ENCODE measurements at places on chromosomes 3 and 15.
A peak's percentile ranks its signal among the peaks of the same experiment; 100 is the strongest.

DNA sequence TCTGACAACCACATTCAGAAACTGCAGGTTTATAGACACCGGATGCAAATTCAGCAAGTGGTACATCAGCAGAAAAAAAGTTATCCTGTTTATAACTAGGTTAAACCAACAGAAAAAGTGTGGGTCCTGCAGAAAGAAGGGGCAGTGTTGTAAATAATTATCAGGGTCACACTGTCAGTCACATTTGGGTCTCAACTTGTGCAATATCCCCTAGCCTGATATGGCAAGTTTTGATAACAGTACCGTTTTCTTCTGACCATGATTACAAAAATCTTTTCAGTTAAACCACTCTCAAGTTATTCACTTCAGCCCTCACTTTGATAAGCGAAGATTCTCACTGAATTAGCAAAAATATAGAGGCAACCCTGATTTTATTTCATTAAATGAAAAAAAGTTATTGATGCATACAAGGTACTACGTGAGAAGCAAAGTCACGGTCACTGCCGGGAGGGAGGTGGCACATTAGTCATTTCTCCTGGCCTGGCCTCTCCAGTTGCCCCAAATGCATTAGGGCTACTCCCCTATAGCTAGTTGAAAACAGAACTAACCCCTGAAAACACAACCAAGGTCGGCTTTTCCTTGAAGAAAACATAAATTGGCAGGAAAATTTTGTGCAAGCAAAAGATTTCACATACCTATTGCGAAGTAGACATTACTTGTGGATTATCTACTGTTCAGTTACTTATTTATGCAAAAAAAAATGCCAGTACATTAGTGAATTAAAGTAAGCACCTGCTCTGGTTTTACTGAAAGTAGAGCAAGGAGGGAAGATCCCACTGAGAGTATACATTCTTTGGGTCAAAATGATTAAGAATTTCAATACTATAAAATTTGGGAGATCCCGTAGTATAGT lies 28.6 kb downstream of the IL5RA start:
- DNase-seq: no peak

GRCh38 chr15:45616901-45617323 lies 17.9 kb upstream of the SQOR start:
- DNase-seq: no peak

DNA sequence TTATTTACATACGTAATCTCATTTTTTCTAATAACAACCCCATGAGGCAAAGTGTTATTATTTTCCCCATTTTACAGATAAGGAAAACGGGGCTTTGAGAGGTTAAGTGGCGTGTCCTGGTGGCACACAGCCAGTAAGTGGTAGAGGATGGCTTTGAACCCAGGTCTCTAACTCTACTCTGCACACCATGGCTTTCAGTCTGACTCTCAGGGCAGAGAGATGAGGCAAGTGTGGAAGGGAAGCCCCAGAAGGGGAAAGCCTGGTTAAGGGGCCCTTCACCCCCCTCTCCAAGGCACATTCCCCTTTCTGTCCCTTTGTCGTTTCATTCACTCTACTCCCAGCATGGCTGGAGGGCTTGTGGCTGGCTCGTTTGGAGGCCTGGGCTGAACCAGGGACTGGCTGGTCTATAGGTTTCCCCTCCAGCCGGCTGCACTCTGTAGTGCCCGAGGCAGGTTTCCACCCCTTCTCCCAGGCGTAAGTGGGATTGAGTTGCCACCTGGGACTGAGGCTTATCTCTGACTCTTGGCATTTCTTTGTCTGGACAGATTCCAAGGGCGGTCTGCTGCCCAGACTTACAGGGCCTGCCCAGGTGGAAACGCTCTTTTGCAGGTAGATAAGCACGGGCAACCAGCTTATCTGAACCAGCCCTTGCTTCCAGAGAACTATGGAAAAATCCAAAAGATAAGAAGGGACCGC lies 12.1 kb downstream of the SEMA4B start:
- no peak for DNase-seq

DNA sequence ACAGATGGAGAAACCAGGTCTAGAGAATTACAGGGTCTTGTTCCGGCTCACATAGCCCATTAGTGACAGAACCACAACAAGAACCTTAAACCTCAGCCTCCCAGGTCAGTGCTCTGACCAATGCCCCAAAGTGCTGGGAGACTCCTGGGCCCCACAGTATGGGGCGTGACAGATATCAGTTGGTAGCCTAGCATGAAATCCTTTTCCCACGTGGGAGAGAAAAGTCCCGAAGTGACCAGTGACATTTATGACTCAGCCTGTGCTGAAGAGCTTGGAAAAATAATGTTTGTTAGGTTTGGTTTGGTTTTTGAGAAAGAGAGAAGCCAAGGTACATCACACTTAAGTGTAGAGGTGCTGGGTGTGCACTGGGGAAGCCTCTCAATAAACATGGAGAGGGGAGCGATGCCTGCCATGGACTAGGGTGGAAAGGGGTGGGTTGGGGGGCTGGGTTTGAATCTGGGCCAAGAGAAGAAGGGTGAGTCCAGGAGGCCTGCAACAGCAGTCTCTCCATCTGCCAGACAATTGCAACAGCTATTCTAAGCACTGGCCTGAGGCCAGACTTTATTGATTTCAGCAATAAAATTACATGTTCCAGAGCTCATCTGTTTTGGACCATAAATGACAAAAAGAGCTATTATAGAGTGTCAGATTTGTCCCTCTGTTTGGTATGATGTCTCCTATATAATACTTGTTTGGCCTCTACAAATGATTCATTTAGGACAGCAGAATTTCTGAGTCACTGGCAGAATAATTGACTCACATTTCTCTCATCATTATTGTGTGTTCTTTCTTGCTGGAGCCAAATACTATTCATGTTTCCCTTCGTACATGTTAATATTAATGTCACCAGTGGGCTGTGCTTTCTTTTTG lies 43.4 kb downstream of the C2CD4A start:
- no peak for DNase-seq

DNA sequence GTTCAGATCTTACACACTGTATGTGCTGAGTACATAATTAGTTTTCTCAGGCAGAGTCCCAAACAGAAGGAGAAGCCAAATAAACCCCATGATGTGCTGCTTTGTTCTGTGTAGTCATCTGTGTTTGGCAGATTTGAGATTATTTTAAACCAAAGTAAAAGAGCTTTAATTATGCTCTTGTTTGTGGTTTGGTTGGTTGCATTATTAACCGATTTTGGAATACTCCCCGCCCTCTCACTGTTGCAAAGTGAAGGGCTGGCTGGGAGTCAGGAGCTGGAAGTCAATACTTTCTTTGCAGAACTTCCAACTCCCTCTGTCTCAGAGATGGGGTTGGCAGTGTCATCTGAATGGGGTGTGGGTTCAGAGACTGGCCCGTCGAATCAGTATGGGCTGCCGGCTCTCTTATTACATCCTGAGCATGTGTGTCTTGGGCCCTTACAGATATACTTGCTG lies 34.4 kb downstream of the SLCO3A1 start:
- DNase-seq: peak; percentile 60

DNA sequence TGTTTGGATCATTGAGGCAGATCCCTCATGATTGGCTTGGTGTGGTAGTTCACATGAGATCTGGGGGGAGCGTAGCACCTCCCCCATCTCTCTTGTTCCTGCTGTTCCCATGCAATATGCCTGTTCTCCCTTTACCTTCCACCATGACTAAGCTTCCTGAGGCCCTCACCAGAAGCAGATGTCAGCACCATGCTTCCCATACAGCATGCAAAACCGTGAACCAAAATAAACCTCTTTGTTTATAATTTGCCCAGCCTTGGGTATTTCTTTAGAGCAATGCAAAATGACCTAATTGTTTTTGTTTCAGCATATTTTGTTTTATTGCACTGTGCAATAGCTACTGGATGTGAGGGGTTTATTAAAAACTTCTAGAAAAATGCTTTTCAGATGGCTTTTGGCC lies 56.6 kb upstream of the CHST2 start:
- no peak for DNase-seq

GRCh38 chr3:68123231-68123630 lies 468.8 kb upstream of the SUCLG2 start:
- no peak for DNase-seq

GRCh38 chr3:14370720-14371572 lies 31.5 kb upstream of the SLC6A6 start:
- no peak for DNase-seq

DNA sequence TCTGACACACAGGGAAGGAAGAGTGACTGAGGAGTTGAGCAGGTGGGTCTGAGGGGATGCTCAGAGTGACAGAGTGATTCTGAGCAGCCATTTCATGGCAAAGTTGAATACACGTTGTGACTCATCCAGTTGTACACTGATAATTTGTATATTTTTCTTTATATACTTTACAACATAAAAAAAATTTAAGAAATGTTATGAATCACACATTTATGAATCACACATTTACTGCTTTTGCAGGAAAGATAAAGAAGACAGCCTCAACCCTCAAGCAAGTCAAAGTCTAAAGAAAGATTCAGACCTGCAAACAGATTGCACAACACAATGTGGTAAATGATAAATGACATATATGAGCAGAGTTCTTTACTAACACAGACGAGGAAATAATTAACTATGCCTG lies 21.0 kb upstream of the CHMP2B start:
- DNase-seq: no peak

DNA sequence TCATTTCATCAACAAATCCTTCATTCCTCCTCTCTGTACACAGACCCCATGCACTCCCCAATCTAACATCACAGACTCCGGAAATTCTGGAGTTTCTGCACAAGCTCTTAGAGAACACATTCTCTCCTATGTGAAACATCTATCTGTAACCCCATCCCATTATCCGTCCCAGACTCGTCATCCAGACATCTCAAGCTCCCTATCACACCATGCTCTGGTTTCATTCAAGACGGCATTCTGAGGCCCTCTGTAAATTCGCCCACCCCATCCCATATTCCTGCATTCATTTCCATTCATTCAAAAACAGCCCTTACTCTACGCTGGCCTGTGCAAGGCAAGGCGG lies 575 bp downstream of the LEO1 start:
- peak; percentile 31 for DNase-seq

Measured in midbrain (tissue), 1 donor.